ENCODE measurements at places on chromosomes 4 and X.

GRCh38 chr4:3304831-3305609 is 12.2 kb downstream of the RGS12 start:
- DNase-seq, result peak; percentile 48

GRCh38 chrX:140724736-140725135 is 15.2 kb downstream of the LINC00632 start:
- DNase-seq, result peak; percentile 4

DNA sequence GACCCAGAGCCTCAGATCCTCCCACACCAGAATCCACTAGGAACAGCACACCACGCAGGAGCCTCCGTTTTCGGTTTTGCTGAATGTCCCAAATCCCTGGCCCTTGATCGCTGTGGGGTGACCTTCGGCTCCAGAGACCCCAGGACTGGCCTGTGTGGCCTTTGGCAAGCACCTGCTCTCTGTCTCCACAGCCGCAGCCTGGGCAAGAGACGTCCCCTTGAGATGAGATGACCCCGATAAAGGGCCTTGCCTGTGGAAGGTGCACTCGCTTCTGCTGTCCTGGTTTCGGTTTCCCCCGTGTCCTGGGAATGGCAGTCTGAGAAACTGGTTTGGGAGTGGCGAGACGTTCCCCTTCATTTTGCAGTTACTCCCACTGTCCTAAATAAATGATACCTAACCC is 9.6 kb downstream of the PSAPL1 start:
- no peak for DNase-seq

GRCh38 chrX:40127052-40127451 is 29.3 kb upstream of the BCOR start:
- DNase-seq, result no peak

DNA sequence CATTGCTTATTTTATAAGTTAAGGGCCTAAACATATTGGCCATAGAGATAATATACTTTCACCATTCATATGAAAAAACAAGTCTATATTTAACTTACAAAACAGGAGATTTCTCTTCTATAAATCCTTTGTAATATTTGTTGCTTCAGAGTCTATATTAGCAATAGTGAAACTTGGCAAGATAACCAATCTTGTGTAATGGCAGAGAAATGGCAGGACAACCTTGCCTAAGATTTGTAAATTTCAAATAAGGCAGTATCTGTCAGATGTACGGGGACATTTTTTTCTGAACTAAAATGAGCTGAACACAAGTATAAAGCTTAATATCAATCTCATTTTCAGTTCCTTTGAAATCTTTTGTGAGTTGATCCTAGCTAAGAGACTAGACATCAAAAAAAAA is 17.8 kb upstream of the CPEB2 start:
- peak; percentile 38 for DNase-seq

GRCh38 chrX:17567187-17567586 is 170.1 kb upstream of the SCML1 start:
- peak; percentile 53 for DNase-seq

- no peak for DNase-seq
Observed at GRCh38 chrX:116318672-116319071, 117.7 kb upstream of the SLC6A14 start.

GRCh38 chrX:19805046-19805690 is 82.2 kb downstream of the SH3KBP1 start:
- DNase-seq, result peak; percentile 11

DNA sequence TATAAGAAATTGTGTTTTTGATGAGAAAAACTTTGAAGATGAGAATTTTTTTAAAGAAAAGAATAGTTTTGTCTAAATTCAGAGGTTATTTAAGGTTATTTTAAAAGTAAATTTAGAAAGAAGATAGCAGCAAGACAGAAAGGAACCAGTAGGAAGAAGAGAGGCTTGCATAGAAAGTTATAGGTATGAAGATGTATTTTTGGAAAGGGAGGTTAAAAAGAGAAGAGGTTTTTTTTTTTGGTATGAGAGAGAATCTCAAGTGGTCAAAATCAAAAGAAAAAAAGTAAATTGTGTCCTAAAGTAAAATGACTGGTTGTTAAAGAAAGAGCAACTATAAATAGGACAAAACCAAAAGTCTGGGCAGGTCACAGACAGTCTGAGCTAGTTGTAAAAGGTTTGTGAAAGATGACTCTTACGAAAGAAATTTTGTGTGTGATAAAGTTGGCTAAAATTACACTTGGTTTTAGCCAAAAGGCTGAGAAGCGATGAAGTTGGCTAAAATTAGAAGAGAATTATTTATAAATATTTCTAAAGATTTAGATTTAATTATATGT is 16.4 kb upstream of the EIF4E start:
- peak; percentile 13 for DNase-seq

- DNase-seq, result peak; percentile 4
Observed at GRCh38 chr4:139282065-139282720, 2.2 kb upstream of the MGARP start.

- DNase-seq, result no peak
Observed at GRCh38 chrX:2501559-2502102, 855 bp upstream of the DHRSX start.

DNA sequence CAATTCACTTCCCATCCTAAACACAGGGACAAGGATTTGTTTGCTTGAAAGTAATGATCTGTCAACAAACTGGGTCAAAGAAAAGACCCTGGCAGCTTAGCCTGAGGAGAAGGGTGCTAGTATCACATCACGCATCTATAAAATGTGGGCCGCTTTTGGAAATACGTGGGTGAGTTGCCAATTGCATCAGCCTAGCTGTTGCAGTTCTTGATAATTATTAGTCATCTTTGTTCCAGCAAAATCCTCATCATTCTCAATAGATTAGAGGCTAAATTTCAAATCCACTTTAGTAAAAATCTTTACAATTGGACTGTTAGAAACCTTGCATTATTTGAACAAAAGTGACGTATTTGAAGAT is 33.6 kb upstream of the TAPT1 start:
- DNase-seq, result peak; percentile 80

DNA sequence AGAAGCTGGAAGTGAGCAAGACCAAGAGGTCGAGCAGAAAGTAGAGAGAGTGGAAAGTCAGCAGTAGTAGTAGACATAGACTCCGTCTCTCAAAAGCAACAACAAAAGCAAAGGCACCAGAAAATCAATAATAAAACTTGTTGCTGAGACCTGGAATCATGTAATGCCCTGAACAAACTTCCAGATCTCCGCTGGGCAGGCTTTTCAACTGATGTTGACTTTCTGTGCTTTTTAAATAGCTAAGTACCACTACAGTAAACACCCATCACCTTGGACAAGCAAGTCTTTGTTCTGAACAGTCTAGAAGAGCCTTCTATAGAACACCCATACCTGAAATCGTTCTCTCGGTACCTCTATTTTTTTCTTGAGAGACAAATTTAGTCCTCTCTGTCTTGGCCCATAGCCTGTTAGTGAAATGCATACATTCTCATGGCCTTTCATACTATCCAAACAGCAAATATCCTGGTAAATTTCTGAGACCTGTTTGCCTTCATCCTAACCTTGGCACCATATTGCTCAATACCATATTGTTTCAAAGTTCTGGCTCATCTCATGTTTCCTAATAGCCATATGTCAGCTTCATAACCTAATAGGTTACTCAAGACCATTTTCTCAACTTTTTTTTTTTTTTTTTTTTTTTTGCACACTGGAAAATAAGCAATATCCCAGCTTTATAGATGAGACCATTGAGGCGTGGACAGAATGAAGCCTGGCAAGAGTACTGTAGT is 200.6 kb upstream of the RBPJ start:
- peak; percentile 46 for DNase-seq

DNA sequence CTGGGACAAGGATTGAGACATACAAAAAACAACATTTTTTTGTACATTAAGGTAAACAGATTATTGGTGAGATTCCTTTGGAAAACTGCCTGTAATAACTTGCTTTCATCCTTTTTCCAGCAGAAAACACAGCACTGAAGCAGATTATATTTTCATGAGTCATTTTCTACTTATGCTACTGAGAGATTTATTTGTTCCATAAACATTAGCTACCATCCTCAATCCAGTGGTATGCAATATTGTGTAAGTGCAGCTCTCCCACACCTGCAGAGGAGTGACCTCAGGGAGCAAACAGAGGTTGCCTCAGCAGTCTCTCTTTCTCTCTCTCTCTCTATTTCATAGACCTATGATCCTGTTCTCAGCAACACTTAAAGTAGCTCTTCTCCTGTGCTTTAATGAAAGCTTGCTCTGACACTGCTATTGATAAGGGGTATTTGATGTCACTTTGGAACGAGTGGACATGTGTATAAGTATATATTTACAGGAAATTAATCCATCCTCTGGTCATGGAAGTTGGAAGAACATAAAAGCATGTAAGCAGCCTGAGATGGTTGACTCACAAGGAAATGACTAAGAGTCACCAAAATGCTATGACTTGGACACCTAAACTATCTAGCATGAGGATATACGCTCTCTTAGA is 163.7 kb upstream of the SPANXC start:
- DNase-seq, result peak; percentile 81

DNA sequence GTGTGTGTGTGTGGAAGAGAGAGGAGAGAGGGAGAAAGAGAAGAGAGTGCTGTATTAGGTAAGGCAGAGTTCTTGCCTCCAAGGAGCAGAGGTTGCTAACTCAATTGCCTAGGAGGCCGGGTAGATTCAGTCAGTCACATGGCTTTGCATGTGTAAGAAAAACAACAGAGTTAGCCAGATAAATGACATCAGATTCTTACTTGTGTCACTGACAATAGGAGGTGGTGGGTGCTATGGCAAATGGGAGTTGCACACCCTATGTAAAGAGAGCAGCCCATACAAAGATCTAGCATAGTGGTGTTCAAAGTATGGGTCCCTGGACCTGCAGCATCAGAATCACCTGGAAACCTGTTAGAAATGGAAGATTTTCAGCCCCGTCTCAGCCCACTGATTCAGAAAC is 14.4 kb upstream of the PGRMC2 start:
- no peak for DNase-seq

DNA sequence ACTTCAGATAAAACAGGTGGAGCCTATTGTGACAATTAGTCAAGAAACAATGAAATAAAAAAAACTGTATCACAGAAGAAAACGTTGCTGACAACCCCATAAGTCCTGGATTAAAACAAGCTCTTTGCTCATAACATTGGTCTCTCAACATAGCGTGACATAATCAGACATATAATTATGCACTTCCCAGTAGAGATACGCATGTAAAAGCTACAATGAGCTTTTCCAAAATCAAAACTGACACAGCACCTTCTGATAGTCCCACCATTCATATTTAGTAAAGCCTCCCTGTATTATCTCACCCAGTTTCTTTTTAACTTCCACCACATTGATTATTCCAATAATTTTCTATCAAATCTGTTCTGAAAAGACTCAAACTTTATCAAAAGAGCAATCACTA is 372.1 kb upstream of the SMIM31 start:
- DNase-seq, result no peak

- no peak for DNase-seq
Observed at GRCh38 chr4:11301075-11301660, 127.5 kb downstream of the HS3ST1 start.

DNA sequence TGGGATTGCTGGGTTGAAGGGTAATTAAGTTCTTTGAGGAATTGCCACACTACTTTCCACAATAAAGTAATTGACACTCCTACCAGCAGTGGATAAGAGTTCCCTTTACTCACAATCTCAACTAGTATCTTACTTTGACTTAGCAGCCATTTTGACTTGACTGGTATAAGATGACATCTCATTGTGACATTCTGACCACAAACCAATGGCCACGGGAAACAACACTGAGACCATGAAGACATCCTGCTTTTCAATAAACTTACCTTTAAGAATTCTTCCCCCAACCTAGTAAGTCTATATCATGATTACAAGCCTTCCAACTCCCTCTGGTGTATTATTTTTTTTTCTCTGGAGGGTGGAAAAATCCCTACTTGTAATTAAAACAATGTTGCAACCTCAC is 66.9 kb upstream of the WDR1 start:
- DNase-seq, result no peak

GRCh38 chr4:140137671-140138070 is 16.3 kb downstream of the MAML3 start:
- DNase-seq, result peak; percentile 15

DNA sequence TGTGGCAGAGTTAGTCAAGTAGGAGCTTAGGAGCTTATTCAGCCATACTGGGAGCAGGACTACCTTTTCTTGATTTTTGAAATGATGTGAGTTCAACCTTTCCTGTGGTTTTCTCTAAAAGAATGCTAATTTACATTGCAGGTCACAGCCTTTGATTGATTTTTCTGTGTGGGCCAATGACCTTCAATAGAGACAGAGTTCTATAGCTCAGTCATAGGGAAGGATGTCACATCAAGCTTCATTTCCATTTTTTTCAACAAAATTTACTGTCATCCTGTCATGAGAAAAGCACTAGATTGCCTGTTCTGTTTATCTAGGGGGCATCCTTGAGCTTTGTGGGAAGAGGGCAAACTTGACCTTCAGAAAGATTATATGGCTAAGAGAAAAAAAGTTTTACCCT is 448.7 kb downstream of the MID1IP1 start:
- no peak for DNase-seq

DNA sequence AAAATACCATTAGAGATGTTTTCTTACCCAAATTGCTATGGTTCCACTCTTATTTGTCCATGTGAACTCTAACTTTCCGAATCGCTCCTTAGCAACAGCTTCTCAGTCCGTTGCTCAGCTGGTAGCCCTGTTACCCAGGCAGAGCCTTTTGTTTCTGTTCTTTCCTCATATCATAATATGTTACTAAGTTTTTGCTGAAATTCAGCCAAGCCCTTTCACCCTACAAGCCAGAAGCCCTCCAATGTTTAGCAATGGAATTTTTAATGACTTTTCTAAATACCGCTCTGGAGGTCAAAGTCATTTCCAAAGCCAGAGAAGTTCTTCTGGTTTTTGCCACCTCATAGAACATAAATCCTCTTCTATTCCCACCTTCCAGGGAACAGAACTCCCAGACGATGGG is 1029.5 kb downstream of the C4orf33 start:
- peak; percentile 27 for DNase-seq

DNA sequence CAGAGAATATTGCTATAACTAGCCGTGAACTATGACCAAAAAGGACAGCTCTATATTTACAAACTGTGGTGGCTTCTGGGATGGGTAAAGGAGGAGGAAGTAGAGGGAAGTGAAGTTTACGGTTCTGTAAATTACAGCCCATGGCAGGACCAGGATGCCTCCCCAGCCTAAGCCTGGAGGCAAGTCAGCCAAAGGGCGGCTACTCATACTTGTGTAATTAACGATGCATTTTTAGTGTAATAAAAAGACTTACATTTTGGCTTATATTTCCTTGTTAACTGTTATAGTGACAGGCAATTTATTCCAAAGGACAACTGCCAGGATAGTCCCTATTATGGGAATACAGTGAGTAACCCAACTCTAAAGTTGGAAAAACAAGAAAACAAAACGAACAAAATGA is 139.9 kb upstream of the OTUD4 start:
- DNase-seq, result no peak

GRCh38 chr4:98951710-98952109 is 22.8 kb upstream of the EIF4E start:
- no peak for DNase-seq

DNA sequence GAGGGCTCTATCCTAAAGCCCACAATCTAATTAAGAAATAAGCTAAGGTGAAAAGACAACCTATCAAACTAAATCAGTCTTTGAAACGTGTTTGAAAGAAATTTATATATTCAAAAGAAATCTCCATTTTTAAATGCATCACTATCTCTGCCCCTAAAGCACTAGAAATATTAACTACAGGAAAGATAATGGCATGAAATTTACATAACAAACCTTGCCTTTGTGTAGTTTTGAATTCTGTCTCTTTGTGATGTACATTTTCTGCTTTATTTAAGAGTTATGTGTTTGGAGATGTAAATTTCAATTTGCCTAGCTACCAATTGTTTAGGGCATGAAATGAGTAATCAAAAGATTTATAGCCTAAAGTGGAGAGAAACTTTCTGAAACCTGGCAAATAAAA is 286.1 kb upstream of the TBX22 start:
- no peak for DNase-seq

Measured in fibroblast of mammary gland (primary cell).